ENCODE measurements at places on chromosomes 4 and X.

DNA sequence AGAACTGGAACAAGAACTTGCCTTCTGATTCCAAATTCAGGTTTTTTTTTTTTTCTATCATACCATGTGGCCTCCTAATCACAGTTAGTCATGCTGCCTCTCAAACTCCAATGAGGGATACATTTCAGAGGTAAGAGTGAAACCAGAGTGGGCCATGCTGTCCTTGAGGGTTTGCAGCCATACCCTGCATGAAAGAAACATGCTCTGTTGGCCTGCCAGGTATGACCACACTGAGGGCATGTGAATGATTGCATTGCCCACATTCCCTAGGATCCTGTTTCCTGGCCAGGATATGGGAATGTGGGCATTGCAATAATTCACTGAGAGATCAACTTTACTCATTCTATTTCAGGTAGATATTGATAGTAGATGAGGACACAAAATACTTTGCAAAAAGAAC, 56.4 kb upstream of the DDIT4L start:
- no peak for DNase-seq

GRCh38 chr4:178480105-178480504, 1037.9 kb upstream of the AGA start:
- DNase-seq, result no peak

DNA sequence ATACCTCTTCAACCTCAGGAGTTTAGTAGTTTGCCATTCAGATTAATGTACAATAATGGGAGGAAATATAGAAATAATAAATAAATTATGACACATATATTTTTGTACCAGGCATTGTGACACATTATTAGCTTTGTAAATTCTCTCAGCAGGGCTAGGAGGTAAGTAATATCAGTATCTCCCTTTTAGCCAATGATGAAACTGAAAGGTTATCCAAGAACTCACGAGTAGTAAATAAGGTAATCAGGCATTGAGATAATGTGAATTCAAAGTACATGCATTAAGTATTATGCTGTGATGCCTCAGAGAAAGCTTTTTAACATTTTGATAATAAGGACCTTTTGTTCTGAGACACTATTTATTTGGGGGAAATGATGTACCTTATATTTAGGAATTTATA, 5.3 kb upstream of the ARAP2 start:
- DNase-seq, result no peak

DNA sequence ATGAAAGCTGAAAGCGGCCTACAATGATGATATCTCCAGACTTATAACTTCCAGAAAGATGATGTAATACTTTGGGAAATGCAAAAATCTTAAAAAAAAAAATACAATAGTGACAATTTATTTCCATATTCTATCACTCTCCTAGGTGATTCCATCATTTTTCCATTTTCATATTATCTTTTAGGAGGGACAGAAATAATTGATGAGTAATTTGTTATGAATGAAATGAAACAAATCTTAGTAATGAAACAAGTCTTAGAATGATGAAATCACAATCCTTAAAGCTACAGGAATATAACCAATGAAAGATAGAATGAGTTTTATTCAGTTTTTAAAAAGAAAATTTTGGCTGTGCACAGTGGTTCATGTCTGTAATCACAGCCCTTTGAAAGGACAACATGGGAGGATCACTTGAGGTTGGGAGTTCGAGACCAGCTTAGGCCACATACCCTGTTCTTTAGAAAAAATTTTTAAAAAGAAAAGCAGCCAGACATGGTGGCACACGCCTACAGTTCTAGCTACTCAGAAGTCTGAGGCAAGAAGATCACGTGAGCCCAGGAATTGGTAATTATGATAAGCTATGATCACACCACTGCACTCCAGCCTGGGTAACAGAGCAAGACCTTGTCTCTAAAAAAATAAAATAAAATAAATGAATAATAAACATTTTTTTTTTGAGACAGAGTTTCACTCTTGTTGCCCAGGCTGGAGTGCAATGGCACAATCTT, 21.7 kb downstream of the CLOCK start:
- DNase-seq, result no peak

DNA sequence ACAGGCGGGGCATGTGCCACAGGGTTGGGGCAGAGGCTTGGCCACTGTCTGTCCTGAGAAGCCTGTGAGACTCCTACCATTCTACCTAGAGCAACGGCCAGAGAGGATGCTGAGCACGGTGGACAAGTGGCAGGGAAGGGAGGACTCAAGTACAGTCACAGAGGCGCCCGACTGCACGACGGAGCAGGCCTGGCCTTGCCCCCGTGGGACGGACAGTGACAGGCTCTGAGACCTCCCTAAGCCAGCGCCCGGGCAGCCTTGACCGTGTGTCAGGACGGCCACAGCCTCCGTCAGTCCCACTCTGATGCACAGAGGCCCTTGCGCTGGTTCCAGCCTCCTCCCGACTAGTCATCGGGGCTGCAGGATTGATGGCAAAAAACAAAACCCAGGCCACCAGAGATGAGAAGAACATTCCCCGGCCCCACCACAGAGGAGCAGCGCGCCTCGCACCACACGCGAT, 36.7 kb upstream of the MXD4 start:
- DNase-seq, result no peak

DNA sequence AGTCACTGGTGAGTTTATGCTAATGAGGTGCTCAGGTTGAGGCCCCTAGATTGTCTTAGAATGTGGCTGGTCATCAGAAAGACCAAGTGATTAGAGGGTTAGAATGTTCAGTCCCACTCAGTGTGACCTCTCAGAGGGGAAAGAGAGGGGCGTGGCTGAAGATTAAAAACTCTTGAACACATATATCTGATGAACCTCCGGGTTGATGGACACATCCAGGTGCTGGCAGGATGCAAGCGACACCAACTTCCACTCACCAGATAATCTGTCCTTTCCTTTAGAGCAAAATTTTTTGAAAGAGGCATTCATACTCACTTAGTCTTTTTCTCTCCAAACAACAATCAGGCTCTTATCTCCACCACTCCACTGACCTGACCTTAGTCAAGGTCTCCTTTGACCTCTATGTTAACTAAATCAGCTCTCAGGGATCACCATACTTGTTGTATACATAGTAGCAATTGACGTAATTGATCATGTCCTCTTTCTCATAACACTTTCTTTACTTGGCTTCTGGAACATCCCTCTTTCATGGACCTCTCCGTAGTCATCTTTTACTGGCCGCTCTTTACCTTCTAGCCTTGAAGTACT, 14.2 kb downstream of the FAM47E start:
- DNase-seq, result no peak

DNA sequence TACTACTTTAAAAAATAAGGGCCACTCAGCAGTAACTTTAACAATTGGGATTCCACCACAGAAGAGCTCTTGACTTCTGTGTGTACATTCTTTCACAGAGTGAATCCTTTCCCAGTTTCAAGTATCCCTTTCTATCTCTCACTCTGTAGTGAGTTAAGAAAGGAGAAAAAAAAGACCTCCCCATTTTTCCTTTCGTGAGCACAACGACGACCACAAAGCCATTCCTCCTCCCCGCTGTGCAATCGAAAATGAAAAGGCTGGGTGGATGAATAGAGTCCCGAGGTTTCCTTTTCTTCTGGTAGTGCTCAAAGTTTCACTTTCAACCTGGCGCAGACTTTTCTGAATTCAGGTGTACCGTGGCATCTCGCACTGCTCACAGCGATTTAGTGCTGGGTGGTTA, 58.0 kb downstream of the TAB3 start:
- DNase-seq, result no peak

- DNase-seq, result no peak
These were observed 47.7 kb downstream of the EVC start for GRCh38 chr4:5758741-5759140.

DNA sequence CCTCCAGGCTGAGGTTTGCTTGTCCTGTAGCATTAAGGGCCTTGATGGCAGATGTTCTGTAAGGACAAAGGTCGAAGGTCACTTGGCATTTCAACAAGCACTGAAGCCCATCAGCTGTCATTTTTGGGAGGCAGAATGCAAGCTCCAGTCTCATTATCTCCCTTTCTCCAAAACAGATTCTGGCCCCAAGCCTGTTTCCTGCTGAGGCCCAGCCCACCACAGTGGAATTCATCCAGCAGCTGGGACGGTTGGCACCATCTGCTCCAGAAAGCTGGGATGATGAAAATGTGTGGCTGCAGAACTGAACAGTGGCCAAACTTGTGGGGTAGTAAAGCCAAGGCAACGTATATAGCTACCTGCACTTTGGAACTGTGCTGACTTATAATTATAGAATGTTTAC, 17.7 kb upstream of the PPEF2 start:
- DNase-seq, result no peak

GRCh38 chr4:90025248-90025647, 101.9 kb upstream of the CCSER1 start:
- no peak for DNase-seq

DNA sequence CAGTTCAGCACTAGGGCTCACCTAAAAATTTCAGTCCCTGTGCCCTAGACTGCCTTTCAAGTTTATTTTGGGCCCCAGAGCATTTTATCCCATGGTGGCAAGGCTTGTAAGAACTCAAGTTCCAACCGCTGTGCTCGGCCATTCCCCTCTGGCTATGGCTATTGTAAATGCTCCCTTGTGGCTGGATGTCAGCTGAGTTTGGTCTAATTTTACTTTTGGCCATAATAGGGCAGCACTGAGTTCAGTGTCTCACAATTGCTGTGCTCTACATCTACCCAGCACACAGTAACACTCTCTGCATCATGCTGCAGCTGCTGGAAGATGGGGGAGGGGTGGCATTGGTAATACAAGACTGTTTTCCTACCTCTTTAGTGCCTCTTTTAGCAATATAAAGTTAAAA, 210.8 kb upstream of the IRS4 start:
- no peak for DNase-seq

DNA sequence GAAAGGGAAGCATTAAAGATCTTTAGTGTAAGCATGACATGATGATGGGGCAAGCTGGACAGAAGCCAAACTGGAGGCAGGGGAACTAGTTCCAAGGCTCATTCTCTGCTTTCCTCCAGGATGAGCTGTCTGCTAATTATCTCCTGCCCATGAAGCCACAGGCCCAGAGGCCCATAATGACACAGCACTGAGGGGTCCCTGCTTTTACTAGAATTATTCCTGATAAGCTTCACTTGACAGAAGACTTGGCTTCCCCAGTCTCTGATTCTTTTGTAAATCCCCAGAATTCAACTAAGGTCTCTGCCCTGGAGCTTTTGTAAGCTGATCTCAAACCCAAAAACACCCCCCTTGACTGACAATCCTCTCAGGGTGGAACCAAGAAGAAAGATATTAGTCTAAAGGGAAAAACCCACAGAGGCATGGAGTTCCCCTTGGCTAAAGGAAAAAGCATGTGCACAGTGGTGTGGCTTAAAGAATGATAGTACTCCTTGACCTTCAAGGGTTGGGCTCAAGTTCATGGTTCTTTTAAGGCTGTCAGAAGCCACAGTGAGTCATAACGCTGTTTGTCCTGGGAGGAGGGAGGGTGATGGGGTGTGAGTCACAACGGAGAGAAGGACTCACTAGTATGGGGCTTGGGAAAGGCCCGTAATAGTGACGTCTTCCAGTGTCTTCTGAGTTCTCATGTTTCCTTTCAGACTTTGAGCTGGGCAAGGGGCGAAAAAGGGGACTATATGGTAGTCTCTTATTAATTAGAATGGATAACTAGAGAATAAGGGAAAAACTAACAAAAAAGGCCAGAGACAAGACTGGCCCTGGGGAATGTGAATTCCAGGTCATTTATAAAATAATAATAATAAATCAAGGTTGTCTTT, 146.0 kb upstream of the CPEB2 start:
- DNase-seq, result peak; percentile 94

- no peak for DNase-seq
These were observed 238.2 kb downstream of the MGST2 start for GRCh38 chr4:139903845-139904244.

GRCh38 chr4:52873191-52873590, 11.1 kb downstream of the RASL11B start:
- DNase-seq, result no peak

GRCh38 chrX:47687263-47687662, 28.3 kb upstream of the UXT start:
- no peak for DNase-seq

DNA sequence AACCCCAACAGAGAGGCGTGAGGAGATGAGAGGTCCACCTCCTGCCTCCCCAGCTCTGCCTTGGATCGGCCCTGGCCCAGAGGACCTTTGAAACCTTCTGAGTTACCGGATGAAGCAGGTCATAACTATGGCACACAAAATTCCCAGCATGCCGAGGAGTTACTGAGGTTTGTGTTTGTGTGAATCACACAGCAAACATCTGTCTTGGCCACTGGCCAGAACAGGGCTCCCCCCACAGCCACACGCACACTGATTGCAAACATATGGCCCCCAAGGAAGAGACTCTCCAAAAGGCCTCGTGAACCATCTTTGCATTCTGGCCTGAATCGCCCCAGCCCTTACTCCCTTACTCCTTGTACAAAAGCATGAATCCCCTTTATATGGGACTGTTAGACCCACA, 18.9 kb downstream of the RPS4X start:
- no peak for DNase-seq

DNA sequence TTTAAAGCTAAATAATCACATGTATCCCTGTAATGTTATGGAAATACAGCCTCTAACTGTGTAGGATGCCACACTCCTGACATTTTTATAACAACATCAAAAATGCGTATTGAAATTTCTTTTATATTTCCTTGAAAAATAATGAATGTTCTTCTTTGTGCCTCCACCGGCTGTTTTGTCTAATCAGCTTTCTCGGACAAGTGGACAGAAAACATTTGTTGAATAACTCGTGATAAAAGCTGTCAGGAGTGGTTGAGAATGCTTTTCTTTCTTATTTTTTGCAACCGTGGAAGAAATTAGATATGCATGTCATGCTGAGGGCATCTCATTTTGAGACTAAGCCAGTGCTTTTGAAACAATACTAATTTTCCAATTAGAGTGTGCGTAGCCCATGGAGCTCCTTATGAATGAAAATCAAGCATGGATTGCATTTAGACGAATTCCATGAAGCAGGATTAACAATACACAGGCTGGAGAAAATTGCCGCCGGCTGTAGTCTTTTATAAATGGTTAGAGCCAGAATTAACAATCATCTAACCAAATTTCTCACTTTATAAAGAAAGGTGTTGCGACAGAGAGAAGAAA, 614.5 kb upstream of the LCORL start:
- no peak for DNase-seq

DNA sequence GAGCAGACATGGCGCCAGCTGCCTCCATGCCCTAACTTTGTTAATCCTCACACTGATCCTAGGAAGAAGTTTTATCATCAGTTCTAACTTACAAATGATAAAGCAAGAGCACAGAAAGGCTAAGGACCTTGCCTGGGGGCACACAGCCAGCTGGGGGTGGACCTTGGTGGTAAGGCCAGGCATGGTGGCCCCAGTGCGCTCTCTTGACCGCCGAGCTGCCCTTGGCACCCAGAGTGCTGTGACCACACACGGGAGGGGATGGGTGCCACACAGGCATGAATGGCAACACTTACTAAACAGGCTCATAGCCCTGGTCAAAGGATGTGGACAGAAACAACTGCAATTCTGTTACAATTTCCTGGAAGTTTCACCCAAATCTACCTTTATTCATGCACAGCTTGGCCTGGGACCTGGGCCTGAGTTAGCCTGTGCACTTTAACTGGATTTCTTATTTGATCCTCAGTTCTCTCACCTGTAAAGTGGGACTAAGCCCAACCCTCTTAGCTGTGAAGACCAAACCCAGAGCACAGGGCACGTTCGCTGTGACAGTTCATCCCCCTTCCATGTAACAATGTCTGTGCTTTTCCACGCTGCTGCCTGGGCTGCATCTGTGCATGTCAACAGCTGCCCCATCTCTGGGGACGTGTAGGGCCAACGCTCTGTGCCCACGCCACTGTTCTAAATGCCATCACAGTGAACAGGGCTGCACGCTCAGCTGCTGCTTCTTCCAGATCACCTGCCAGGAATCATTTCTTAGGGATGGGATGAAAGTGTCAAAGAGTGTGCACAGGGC, 44.8 kb downstream of the ACOX3 start:
- no peak for DNase-seq

All from brain pericyte (primary cell).